ENCODE measurements at places on chromosomes 3 and 15.

- no peak for DNase-seq
Observed at GRCh38 chr15:101852356-101852755, 40.4 kb downstream of the OR4F15 start.

- DNase-seq, result no peak
Observed at GRCh38 chr3:13025090-13025489, 48.1 kb downstream of the IQSEC1 start.

GRCh38 chr15:72231833-72232478 is 966 bp upstream of the PKM start:
- peak; percentile 76 for DNase-seq

DNA sequence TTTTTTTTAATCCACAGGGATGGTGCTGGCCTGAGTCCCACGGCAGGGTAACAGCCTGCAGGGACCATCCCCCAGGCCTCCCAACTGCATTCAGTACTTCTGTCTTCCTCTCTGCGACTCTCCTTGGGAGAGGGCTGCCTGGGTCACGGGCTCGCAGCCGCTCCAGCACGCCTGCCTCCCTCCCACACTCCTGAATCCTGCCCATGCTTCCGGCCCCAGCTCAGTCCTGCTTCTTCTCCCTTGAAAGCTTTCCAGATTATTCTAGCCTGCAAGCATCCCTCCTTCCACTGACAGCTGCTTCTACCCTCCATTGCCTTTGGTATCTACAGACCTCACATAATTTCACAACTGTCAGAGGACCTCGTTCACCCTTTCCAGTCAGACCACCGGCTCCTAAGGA is 32.4 kb downstream of the MEGF11 start:
- no peak for DNase-seq

GRCh38 chr3:18424729-18425640 is at the start of gene SATB1:
SATB1 (minus strand) TSS chr3:18425339; CDS start chr3:18420967, 4,372 bp downstream.
- DNase-seq, result peak; percentile 70

- DNase-seq, result no peak
Observed at GRCh38 chr15:66411190-66411589, 24.5 kb downstream of the MAP2K1 start.

- no peak for DNase-seq
Observed at GRCh38 chr3:35789042-35789831, 149.9 kb downstream of the ARPP21 start.

- DNase-seq, result no peak
Observed at GRCh38 chr3:171770689-171771620, 39.3 kb downstream of the PLD1 start.

GRCh38 chr3:147872568-147872967 is 463.4 kb downstream of the ZIC1 start:
- no peak for DNase-seq

GRCh38 chr3:112873632-112874031 is 27.0 kb upstream of the CD200R1L start:
- DNase-seq, result no peak

DNA sequence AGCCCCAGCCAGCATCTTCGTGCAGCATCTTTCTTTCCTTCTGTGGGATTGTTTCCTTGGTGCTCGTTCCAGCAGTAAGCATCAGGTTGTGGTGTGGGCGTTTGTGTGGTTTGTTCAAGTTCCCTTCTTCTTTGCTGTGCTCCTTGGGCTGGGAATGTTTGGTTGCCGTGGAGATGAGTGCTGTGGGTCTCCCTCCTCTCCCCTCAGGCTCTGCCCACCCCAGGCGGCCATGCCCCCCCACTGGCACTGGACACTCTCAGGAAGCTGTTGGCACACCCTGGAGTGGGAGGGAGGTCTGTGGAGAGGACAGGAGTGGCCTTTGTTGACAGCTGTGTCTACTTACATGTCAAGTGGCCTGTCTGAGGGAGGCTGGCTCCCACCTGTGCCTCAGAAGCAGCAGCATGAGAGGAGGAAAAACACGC is 46.5 kb upstream of the SACM1L start:
- DNase-seq, result no peak

DNA sequence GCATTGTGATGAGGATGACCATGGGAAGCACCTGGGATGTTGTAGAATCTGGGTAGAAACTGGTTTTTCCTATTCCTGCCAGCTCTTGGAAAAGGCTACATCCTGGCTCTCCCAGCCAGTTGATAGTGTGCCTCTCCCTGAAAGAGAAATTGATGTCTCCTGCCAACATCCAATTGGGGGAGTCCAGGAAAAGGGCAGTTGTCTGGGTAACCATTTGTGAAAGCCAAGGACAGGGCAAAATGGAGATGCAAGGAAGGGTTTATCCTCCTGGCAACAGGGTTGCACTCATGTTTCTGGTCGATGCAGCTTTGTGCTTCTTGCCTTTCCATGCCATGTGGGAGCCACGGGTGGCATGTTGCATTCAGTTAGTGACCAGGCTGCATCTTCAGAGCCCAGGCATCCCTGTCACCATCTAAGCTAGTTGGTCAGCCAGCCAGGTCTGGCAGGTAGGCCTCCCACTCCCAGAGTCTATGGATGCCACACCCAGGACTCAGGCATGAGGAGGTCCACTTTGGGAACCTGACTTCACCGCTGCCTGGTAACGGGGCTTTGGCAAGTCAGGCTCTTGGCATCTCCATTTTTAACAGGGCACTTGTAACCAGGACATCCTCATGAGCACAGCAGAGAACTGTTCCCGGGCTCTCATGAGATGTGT is 153.5 kb downstream of the DNAJB8 start:
- DNase-seq, result no peak

- DNase-seq, result peak; percentile 28
Observed at GRCh38 chr3:19149368-19149767, 1.1 kb downstream of the KCNH8 start.

GRCh38 chr15:88624156-88624970 is 3.2 kb downstream of the AEN start:
- peak; percentile 71 for DNase-seq

DNA sequence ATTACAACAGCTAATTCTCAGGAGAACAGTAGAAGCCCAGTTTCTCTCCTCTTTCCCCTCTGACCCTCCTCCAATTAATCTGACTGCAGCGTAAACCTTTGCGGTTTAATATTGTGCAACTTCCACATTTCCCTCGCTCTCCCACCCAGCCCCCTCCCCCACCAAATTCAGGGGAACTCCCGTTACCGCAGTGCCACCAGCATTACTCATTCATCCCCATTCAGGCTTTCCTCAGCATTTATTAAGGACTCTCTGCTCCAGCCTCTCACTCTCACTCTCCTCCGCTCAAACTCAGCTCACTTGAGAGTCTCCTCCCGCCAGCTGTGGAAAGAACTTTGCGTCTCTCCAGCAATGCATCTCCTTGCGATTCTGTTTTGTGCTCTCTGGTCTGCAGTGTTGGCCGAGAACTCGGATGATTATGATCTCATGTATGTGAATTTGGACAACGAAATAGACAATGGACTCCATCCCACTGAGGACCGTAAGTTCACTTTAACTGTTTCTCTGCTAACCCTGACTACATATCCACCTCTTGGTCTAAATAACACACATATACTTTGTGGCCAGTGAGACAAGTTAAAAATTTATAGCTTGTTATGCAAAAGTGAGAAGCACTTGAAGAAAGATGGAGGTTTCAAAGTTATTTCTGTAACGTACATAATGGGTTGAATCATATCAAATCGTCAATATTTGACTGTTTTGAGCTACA is at the start of gene PTX3:
PTX3 (plus strand) TSS at position 268 of the 709 bp plus-strand sequence; CDS start at position 352, 84 bp downstream.
- DNase-seq, result no peak

- DNase-seq, result no peak
Observed at GRCh38 chr15:55907797-55908196, 85.6 kb downstream of the NEDD4 start.

GRCh38 chr3:181176601-181177000 is 187.1 kb upstream of the DNAJC19 start:
- DNase-seq, result peak; percentile 1

DNA sequence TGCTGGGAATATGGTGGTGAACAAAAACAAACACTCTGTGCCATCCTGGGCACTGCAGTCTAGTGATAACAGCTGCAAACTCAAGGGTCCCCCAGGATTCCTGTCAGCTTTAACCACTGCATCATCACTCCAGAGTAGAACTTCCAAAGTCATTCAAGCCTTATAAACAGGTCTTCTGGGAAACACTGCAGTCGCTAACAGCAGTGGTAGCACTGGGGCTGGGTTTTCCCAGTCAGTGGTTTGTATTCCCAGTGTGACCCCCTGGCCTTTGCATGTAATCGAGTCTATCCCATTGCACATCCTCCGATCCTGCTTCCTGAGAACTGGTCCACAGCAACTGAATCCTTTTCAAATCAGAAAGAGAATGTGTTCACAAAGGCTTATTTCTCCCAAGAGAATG is 623.5 kb downstream of the EDEM1 start:
- no peak for DNase-seq

- no peak for DNase-seq
Observed at GRCh38 chr3:61718565-61718964, 157.2 kb downstream of the PTPRG start.

GRCh38 chr15:33848011-33848410 is 120.3 kb upstream of the CHRM5 start:
- no peak for DNase-seq

DNA sequence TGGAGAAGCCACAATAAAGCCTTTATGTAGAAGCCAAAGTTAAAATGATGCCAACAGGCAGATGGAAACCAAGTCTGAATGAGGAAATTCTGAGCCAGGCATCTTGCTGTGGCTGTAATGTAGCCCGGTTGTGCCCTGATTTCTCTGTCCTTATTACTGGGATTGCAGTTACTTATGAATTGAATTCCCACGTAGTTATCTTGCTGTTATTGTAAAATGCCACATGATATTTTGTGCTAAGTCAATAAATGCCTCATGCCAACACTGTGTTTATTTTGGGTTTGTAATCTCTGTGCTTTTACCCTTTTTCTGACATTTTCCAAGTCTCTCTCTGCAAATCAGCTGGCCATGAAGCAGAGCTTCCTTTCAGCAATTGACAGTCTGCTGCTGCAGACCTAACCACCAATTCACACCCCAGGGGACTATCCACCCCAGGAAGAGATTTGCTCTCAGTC is 486.1 kb upstream of the GOLIM4 start:
- DNase-seq, result no peak

DNA sequence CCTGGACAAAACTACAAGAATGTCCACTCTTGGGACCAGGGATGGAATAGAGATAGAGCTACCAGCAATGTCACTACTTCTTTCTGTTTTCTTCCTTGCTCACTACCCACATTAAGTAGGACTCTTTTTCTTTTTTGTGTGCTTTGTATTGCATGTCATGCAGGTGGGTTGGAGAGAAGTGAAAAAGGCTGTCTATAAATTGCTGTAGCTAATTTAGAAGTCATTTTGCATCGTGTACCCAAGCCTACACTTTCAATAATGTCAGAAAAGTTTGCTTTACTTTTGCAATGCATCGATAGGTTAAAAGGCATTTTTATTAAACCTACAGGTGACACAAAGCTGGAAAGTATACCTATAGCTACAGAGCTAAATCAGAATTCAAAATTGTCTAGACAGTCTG is 58.9 kb downstream of the GTF2E1 start:
- DNase-seq, result no peak

DNA sequence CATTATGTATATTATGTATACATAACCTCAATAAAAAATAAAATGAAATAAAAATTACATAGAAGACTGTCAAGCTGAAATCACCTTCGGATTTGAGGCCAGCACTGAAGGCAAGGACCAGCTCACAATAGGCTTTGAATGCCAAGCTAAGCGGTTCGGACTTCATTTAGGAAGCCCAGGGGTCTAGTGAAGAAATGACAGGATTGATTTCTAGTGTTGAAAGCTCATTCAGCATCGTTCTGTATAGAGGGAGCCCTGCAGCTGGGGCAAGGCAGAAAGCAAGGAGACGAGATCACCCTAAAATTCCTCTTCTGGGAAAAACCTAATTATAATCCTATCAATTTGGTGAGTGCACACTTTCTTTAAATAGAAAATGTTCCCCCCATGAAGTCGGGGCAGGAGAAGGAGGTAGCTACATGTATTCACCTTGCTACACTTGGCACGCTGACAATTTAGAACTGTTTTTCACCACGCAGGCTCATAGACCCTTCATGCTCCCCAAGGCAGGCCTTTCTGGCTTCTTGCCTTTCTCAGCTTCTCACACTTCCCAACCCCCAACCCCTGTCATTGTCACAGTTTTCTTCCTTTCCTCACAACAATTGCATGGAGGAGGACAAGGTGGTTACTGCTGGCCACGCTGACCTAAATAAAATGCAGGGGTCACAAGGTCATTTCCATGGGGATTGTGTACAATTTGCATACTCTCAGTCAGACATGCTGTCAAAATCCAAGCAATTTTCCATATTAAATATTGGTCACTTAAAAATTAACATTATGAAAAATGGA is 44.4 kb upstream of the SSR3 start:
- no peak for DNase-seq

DNA sequence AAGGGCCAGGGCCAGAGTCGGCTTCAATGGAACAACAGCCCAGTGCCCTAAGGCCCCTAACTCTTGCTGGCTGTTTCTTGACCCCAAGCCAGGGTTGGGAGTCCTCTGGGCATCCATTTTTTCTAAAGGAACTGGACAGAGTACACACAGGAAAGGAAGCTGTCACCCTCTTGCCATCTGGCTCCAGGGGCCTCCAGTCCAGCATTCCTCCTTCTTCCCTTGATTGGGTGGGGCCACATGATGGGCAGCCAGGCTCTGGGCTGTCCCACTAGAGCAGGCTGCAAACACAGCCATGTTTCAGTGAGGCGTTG is 1.6 kb upstream of the GRAMD2A start:
- no peak for DNase-seq

DNA sequence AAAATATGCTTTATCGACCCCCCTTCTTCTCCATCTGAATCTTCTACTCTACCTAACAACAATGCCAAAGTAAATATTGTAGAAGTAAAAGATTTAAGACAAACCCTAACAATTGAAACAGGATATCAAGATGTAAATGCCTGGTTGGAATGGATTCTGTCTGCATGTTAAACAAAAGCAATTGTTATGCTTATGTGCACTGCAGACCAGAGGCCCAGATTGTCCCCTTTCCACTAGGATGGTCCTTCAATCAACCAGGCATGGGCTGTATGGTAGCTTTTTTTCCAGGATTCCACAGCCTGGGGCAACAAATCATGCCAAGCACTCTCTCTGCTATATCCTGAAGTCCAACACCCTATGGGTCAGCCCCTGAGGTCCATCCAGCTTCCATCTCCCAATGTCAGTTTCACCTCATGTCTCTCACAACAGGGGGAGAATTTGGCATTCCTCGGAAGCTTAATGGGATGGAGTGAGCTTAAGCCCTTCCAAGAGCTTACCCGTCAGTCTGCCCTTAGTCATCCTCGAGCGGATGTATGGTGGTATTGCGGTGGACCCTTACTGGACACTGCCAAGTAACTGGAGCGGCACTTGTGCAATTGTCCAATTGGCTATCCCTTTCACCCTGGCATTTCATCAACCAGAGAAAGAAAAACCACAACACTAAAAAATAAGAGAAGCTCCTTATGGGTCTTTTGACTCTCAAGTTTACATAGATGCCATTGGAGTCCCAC is 36.2 kb downstream of the ZNF589 start:
- DNase-seq, result no peak

DNA sequence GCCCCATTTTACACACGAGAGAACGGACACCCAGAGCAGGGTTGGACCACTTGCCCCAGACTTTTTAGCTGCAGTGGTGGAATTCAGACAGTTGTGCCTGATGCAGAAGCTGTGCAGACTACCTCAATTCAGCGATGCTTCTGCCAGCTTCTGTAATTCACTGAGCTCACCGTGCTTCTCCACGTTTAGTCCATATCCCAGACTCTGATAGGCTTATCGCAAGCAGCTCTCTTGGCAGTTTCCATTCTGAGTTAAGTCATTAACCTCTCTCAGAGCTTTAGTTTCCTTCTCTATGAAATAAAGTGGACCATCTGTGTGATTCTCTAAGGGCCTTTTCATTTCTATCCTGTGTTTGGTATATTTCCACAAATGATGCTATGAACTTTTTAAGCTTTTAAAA is 37.1 kb downstream of the ABHD17C start:
- no peak for DNase-seq
